NCI-H187 (cell line): ENCODE measurements at places on chromosomes 12 and 14.

DNA sequence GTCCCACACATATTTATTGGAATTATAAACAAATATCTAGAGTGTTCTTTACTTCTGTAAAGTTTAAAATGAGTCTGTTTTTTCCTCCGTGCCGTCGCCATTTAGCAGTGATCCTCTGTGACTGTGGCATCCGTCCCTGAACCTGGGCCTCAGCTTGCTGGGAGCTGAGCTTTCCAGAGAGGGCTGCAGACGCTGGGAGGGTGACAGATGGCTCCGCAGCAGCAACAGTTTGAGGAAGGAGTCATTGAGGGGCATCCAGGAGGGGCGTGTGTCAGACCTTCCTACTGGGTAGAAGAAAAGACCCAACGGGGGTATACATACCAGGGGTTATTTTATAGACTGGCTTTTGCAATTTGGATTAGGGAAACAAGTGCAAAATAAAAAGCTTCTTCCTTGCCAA lies 47.9 kb downstream of the NEUROD4 start:
- no peak for DNase-seq

- no peak for DNase-seq
Measured at GRCh38 chr12:101703487-101703886, 6.0 kb downstream of the CHPT1 start.

DNA sequence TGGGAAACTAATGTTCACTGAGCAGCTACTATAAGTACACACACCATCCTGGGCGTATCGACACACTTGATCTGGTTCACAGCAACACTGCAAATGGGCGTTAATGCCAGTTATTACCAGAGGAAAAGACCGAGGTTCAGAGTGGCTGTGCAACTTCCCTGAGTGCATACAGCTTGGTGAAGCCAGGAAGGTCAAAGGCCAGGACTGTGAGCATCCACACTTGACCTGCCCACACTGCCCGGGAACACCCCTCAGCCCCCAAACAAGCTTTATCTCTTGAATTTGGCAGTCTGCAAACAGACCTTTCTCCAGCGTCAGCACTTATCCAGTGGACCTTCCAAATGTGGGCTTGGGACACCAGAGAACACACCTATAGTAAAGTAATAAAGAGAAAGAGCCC lies 312.6 kb downstream of the BCL11B start:
- DNase-seq = no peak

GRCh38 chr12:21975293-21975692 lies 34.1 kb upstream of the ABCC9 start:
- DNase-seq = no peak

GRCh38 chr12:112527082-112527481 lies 108.3 kb downstream of the PTPN11 start:
- no peak for DNase-seq

DNA sequence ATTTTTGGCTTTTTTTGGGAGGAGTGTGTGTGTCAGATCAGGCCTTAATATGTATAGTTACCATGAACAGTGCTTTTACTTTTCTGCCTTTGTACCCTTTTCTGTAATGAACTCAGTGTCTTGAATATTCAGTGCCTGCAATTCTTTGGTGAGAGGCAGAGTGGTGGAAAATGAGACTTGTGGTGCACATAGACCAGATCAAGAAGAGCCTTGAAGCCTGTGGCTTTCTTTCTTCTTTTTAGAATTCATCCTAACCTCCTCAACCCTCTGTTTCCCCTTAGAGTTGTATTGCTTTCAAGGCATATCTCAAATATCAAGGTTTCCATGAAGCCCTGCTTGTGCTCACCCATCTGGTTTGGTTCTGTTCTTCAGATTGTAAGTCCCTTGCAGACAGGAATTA lies 2.6 kb downstream of the YLPM1 start:
- no peak for DNase-seq

DNA sequence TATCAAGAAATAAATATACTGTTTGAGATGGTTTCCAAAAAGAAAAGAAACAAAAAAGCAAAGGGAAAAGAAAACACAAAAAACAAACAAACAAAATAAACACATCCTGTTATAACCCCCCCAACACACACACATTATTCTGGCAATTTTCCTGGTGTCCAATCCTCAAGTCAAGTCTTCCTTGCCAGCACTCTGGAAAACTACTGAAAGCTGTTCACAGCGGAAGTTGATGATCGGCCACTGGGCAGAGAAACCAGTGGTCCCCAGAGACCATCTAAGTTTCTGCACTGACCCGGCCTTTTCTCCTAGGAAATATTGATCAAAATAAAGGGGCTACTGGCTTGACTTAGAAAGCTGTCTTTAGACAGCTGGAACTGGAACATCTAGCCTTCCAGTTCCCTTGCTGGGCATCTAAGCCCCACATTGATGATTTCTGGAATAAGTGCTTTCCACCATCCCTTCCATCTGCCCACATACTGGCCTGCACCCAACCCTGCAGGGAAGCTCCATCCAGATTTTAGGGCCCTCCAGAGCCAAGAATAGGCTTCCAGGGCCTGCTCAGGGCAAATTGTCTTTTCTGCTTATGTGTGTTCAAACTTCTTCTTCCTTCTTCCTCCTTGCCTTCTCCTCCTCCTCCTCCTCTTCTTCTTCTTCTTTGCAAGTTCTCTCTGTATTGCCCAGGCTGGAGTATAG lies 11.6 kb upstream of the PPP1CC start:
- no peak for DNase-seq

DNA sequence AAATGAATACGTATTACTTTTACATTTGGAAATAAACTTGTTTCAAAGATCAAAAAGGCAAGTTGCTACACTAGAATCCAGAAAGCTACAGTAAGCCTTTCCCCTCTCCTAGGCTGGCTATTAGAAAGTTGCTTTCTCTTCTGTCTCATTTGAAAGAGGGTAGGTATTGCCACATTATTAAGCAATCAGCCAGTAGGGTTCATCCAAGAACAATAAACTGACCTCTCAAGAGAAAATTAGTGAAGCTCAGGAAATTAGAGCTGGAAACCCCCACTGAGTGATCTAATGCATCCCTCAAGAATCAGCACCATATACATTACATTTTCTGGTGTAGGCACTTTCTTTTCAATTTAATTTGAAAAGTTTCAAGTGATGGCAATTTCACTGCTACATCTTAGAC lies 4.5 kb upstream of the TMEM233 start:
- no peak for DNase-seq

DNA sequence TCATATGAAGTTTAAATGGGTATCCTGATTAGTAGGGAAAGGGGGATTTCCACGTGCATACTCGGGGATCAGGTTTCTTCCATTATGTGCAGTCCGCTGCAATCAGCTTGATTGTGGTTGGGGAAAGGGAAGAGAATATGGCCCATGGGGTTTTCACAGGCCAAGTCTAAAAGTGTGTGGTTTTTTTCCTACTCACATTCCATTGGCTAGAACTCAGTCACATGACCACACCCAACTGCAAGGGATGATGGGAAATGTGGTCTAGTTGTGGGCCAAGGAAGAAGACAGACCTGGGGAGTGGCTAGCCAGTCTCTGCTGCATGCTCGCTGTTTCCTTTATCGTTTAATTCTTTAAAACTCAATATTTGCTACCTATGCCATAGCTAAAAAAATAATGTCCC lies 105.1 kb downstream of the PRIMA1 start:
- no peak for DNase-seq

- no peak for DNase-seq
Measured at GRCh38 chr12:106586803-106587684, 4.2 kb downstream of the RFX4 start.

DNA sequence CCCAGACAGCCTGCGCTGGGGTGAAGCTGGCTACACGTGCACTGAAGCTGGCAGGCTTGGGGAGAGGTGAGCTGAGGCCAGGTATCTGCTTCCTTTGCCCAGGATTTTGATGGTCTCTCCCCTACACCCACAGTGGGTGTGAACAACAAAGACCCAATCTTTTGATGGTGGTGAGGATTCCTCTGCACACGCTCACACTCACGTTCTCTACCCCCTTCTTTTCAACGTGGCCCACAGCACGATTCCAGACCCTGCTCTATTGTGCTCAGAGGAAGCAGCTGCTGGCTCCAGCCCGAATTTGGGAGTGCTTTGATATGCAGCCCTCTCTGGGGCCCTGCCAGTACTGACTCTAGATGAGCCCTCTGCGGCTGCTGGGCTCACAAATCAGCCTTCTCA lies 4.9 kb downstream of the CD9 start:
- DNase-seq = no peak

DNA sequence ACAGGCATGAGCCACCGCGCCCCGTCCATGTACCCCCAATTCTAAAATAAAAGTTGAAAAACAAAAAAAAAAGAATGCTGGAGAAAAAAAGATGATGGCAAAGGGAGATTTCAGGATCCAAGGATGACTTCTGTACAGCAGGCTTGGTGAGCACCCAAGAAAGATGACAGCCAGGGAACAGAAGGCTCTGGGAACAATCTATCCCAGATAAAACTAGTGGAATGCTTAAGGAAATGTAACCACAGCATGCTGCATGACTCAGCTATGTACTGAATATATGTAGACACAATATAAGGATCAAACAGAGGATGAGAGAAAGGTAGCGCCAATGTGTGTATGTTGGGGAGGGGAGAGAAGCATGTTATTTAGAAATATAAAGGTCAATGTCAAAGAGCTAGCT lies 123.7 kb upstream of the TMTC1 start:
- no peak for DNase-seq

DNA sequence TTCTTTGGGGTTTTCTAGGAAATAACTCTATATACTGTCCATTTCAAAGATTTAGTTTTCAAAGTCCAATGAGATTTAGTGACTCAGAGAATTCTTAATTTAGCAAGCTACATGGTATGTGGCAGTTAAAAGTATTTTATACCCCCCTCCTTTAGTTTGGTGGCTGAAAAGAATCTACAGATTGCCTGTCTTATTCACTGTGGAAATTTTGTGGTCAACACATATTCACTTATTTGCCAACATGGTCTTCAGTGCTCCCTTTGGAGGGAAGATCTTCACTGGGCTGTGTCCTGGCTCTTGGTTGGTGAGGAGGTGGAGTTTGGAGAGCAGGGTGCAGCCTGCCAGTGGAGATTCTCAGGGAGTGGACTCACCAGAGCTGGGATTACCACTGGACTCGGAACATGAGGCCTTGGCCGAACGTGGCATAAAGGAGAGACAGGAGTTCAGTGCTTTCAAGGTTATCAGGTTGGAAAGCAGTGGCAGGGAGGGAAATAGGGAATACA lies 39.8 kb downstream of the SAMD4A start:
- DNase-seq = no peak

DNA sequence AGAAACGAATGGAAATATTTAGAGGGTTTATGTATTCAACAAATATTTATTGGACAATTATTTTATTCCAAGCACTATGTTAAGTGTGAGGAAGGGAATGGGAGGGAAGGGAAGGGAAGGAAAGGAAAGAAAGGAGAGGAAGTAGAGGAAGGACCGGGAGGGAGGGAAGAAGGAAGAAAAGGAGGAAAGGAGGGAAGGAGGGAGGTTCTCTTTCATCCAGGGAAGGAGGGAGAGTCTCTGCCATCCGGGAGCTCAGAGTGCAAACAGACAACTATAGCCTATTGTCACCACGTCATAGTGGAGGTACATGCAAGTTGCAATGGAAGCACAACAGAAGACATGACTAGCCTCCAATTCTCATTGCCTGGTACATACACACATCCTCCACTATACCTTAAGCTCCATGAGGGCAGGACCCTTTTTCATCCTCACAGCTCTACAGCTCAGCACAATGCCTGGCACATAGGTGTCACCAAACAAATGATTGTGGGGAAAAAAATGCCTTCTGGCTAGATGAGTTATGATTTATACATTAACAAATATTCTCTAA lies 48.1 kb downstream of the DAD1 start:
- no peak for DNase-seq

DNA sequence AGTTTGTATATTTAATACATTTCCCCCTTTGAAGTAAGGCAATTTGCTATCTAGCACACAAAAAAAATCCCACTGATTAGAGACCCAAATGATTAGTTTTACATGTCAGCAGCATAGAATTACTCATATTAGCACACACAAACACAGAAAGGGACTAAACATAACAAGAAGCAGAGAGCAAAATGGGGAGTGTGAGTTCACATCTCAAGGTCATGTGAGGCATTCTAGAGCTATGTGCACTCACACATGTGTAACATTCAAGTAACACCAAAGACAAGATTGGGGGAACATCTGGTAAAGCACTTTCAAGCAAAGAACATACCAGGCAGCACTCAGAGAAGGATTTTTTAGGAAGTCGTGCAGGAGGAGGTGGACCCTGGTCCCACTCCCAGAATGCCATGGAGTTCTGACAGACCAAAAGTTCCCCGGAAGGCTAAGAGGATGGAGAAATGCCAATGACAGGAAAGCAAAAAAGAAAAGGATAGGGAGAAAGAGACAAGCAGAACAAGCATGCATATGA lies 105.8 kb upstream of the SINHCAF start:
- no peak for DNase-seq

DNA sequence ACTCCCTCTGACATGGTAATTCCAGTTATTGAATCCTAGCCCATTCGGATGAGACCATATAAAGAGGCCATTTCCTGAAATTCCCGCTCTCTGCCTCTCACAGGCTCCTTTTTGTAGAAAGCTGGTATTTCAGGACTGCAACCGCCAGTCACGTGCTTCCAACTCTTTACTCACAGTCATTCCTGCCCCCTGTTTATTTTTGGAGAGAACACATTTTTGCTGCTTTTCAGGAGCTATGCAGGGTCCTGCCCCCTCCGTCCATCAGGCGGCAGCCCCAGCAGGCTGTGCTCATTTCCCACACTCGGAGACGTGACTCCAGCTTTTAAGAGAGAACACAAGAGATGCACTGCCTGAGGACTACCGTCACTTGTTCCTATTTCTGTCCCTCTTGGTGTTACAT lies 26.8 kb downstream of the IFT43 start:
- DNase-seq = no peak
